Caco-2 (cell line): ENCODE measurements at places on chromosomes 2 and 18. TPM values are rescaled to one million over a fixed set of nuclear protein-coding genes. Genes with fewer than 3 reads are reported as not detected.

The CCDC74B gene
- total RNA-seq: 1.2 and 1.6 TPM in 2 replicates

The KIF1A gene
- 29.8 and 33.1 TPM in 2 replicates for total RNA-seq

- no peak for DNase-seq
- H3K36me3 ChIP-seq: no peaks in the 10 kb centered on the region
- H3K27ac ChIP-seq: no peak overlapping the region
Observed at GRCh38 chr2:194567661-194568017, 1089.4 kb upstream of the SLC39A10 start.

DNA sequence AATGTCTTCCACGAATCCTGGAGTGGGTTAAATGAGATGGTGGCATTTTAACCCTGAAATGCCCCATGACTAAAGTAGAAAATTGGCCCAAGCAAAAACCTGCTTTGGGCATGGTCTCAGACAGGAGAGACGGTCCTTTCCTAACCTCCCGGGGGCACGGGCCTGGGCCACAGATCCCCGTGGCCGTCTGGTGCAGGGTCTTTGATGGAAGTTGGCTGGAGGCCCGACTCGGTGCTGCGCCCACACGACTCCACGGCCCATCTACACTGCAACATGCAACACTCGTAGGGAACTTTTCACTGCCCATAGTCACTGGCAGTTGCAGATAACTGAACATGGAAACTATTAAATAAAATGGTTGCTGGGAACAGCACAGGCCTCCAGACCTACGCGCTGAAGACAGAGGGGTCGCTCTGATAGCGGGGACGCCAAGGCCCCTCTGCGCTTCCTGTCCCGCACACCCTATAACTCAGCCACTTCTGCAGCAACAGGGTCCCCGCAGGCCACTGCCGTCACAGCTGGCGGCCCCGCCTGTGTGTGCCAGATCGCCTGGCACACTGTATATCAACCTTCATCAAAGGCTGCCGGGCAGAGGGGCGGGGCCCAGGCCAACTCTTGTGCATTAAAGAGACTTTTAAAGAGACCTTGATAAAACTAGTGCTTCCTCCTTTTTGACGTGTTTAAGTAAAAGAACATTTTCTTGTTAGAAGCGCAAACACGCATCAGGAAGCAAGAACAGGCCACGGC lies 214.1 kb downstream of the TWIST2 start:
- no peaks in the 10 kb centered on the region for H3K4me1 ChIP-seq
- no peak overlapping the region for H3K27ac ChIP-seq
- DNase-seq: no peak
- no peaks in the 10 kb centered on the region for H3K27me3 ChIP-seq
- H3K4me3 ChIP-seq: no peak overlapping the region
- H3K36me3 ChIP-seq: no peaks in the 10 kb centered on the region

DNA sequence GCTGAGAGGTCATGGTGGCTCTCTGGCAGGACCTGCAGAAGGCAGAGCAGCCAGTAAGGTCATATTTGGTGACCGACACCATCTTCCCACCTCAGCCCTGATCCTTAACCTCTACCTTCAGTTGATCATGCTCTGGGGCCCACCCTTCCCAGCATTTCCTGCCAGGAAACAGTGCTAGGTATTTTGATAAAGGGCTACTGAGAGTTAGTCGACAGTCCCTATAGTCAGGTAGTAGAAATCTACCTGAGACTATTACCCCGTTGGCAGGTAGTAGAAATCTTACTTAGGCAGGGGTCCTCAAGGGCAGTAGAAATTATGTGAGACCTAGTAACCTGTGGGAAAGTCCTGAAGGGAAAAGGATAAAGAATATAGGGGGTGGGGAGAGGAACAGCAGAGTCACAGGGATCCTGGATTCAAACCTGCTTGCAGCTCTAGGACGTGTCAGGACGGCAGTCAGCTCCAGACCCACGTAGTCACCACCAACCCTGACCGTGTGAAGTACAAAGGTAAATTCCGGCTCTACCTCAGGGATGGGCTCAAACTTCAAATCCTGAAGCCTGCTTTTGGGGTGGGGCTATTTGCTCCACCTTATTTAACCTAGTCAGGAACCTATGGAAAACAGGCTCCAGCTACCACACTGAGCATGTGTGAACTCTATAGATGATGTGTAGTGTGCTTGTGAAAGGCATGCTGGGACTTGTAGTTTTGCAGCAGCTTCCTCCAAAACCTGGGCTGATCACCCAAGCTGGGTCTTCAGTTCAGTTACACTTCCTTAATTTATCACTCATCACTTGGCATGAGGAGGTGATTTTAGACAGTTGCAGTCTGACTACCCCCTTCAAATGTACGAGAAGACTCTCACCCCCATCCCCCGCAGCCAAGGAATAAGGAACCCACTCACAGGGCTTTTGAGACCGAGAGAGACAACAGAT lies at the start of gene DQX1:
DQX1 (minus strand) TSS at position 515 of the 932 bp plus-strand sequence; CDS start at position 13, 502 bp downstream.
- peaks cover 9% of the 10 kb centered on the region for H3K36me3 ChIP-seq
- no peak within 1 kb of the TSS for H3K27ac ChIP-seq
- H3K4me1 ChIP-seq: peaks cover 6% of the 10 kb centered on the region
- peak; percentile 43 for DNase-seq
- H3K4me3 ChIP-seq: peak within 1 kb of the TSS; percentile 13; the same call in 1 of the 2 replicates
- no peaks in the 10 kb centered on the region for H3K27me3 ChIP-seq

GRCh38 chr2:168583064-168583709 lies 127.1 kb downstream of the CERS6 start:
- H3K27me3 ChIP-seq: no peaks in the 10 kb centered on the region
- DNase-seq: no peak
- H3K36me3 ChIP-seq: no peaks in the 10 kb centered on the region
- H3K4me1 ChIP-seq: no peaks in the 10 kb centered on the region
- no peak overlapping the region for H3K27ac ChIP-seq

DNA sequence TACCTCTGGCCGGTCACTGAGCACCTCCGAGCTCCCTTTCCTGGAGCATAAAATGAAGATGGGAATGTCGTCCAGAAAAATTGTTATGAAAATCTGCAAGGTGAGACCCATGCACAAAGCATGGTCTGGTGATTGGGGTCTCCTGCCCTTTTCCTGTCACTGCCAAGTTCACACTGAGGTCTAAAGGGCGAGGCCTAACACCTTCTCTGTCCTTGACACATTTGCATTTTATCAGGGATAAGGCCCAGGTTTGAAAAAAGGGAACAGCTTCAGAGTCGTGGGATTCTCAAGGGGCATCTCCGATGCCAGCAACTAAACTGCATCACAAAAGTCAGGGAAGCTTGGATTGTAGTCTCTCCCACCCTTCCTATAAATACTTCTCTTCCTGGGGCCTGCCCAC lies 24.7 kb downstream of the GNAL start:
- H3K4me1 ChIP-seq: no peaks in the 10 kb centered on the region
- no peak overlapping the region for H3K27ac ChIP-seq
- H3K4me3 ChIP-seq: no peak overlapping the region
- no peaks in the 10 kb centered on the region for H3K36me3 ChIP-seq
